ENCODE measurements at places on chromosomes 6 and 20. TPM values are rescaled to one million over a fixed set of nuclear protein-coding genes. Genes with fewer than 3 reads are reported as not detected.

The SLC17A1 gene
- not detected for total RNA-seq

The BANF2 gene
- not detected for total RNA-seq

The POU3F2 gene
- total RNA-seq: not detected

The ARFGEF3 gene
- total RNA-seq: 0.51 TPM

The LAMA2 gene
- 0.47 TPM for total RNA-seq

The AKAP12 gene
- total RNA-seq: 158 TPM

The ZSWIM1 gene
- 5.9 TPM for total RNA-seq

The CFAP206 gene
- 0.06 TPM for total RNA-seq

The RIPOR3 gene
- not detected for total RNA-seq

The COQ3 gene
- total RNA-seq: 10.1 TPM

The PACSIN1 gene
- total RNA-seq: 0.05 TPM

The HLA-DQB1 gene
- total RNA-seq: not detected

The LTB gene
- total RNA-seq: 0.33 TPM

The PHACTR1 gene
- total RNA-seq: not detected

The OLIG3 gene
- not detected for total RNA-seq

The CARMIL1 gene
- 9.9 TPM for total RNA-seq

The CCM2L gene
- 0.68 TPM for total RNA-seq

The AMD1 gene
- total RNA-seq: 163 TPM

The EPB41L1 gene
- 81.3 TPM for total RNA-seq

The NQO2 gene
- 69.5 TPM for total RNA-seq

The TSBP1 gene
- total RNA-seq: not detected

The TUBB2B gene
- 15.3 TPM for total RNA-seq

The VTA1 gene
- total RNA-seq: 46.0 TPM

The ID4 gene
- 0.86 TPM for total RNA-seq

The BACH2 gene
- 1.6 TPM for total RNA-seq

The IMPG1 gene
- total RNA-seq: not detected

The CCDC170 gene
- 0.12 TPM for total RNA-seq

The ADGRF1 gene
- 0.05 TPM for total RNA-seq

The OVOL2 gene
- 0.28 TPM for total RNA-seq

The STMND1 gene
- not detected for total RNA-seq

The C20orf204 gene
- 0.32 TPM for total RNA-seq

Data from A549 treated with Hydrocortisone at 1 μM for 4 hours (cell line).